ENCODE measurements at places on chromosomes 7 and 10.
A peak's percentile ranks its signal among the peaks of the same experiment; 100 is the strongest.

GRCh38 chr7:21480693-21481403, 53.0 kb downstream of the SP4 start:
- DNase-seq = no peak

- peak; percentile 54 for DNase-seq
These were observed 785 bp downstream of the WDR86 start for GRCh38 chr7:151408839-151409666.

DNA sequence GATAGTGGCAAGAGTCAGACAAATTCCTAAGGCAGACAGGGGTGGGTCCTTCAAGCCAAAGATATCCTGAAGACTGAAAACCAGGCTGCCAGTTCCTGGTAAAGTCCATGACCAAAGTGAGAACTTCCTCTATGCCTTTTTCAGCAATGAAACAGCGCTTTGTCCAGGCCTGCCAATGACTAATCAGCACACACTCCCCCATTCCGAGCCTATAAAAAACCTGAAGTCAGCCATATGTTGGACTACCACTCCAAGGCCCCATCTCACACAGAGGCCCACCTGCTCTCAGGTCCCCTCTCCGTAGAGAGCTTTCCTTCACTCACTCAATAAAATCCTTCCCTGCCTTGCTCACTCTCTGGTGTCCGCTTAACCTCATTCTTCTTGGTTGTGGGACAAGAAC, 402.2 kb downstream of the ANKRD7 start:
- DNase-seq = no peak

- no peak for DNase-seq
These were observed 767 bp upstream of the ADAM8 start for GRCh38 chr10:133277277-133277992.

GRCh38 chr7:119748251-119748860, 524.6 kb upstream of the KCND2 start:
- DNase-seq = no peak

- DNase-seq = no peak
These were observed 22.1 kb downstream of the FAM13C start for GRCh38 chr10:59340285-59340684.

DNA sequence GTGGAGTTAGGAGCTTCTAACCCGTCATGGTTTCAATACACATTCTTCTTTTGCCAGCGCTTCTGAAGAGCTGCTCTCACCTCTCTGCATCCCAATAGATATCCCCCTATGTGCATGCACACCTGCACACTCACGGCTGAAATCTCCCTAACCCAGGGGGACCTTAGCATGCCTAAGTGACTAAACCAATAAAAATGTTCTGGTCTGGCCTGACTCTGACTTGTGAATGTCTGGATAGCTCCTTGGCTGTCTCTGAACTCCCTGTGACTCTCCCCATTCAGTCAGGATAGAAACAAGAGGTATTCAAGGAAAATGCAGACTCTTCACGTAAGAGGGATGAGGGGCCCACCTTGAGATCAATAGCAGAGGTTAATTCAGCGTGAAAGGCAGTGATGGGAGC, 22.4 kb downstream of the PRSS2 start:
- no peak for DNase-seq

- no peak for DNase-seq
These were observed 40.1 kb downstream of the SNX10 start for GRCh38 chr7:26331789-26332188.

- DNase-seq = no peak
These were observed 36.2 kb upstream of the CHST3 start for GRCh38 chr10:71927776-71928592.

GRCh38 chr10:61480208-61480607, 27.0 kb upstream of the TMEM26 start:
- DNase-seq = no peak

DNA sequence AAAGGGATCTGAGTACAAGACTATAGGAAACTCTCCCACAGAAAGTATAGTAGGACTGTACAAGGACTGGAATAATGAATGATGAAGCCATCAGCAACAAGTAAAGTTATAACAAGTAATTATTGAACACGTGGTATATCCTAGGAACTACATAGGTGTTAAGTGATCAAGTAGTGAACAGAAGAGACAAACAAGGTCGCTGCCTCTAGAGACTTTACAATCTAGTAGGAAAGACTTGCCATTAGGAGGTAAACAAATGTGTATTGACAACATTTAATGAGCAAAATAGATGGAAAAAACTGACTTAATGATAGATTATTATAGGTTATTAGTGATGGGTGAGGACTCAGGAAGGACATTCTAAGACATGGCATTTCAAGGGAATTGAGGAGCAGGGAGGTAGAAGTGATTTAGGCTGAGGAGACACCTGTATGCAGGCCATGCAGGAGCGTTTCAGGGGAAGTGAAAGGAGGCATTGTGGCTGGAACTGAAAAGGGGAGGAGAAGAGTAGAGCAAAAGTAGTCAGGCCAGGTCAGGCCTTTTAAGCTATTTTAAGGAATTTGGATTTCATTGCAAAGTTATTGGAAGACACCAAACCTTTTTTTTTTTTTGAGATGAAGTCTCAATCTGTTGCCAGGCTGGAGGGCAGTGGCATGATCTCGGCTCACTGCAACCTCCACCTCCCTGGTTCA, 8.5 kb upstream of the GLCCI1 start:
- no peak for DNase-seq

DNA sequence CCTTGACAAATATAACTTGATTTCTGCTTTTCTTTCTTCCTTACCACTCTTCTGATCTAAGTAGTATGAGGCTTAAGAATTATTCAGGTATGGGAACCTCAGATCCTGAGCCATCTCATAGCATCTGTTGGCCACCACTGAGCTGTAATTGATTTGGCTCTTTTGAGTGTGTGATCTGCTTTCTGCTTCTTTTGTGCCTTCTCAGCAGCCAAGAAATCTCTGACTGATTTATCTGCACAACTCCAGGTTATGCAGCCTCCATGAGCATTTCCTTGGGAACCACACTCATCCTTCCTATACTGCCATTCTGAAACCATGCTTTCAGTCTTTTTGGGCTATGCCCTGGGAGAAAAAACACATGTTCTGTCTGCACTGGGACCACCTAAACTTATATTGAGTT, 178.0 kb upstream of the FAM3C start:
- DNase-seq = no peak

GRCh38 chr10:98919899-98920298, 315.8 kb downstream of the HPSE2 start:
- DNase-seq = no peak

DNA sequence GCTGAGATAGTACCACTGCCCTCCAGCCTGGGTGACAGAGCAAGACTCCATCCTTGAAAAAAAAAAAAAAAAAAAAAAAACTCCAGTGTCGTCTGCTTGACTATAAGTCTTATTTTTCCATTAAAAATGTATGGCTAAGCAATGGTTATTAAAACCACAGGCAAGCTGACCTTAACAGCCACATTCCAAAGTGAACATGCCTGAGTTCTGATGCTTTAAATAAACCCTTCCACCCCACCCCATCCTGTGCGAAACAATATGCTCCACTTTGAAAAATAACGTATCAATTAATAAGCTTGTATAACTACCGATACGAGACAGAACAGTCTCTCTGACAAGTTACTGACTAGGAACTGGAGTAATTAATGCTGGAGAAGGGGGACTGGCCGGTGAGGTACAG, 63.7 kb downstream of the LARP4B start:
- no peak for DNase-seq

GRCh38 chr10:94210440-94211168, 152.1 kb downstream of the NOC3L start:
- DNase-seq = no peak

GRCh38 chr10:71357792-71358265, 38.8 kb downstream of the SLC29A3 start:
- no peak for DNase-seq

DNA sequence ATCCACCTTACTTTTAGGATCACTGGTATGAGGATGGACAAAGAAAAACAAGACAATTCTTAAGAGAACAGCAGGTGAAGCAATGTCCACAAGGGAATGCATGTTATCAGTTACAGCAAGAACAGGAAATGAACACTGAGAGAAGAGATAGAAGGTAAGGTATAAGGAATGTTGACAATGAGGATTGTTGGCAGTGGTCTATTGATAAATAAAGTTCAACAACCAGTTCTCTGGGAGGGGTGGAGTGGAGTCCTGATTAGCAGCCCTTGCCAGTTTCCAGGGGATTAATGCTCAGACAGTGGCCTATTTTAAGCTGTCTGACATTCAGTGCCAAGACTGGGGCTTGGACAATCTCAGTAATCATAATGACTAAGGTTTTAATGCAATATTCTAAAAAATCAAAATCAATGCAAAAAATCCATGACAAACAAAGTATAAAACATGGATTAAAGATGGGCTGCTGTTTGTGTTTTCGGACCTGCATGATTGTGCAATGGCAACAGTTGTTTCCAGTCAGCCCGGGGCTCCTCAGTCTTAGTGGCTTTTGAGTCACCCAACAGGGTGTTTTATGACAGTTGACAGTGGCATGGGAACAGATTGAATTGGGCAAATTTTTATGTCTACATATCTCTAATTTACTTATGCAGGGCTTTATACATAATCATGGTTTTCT, 13.8 kb upstream of the AKR1B1 start:
- no peak for DNase-seq

DNA sequence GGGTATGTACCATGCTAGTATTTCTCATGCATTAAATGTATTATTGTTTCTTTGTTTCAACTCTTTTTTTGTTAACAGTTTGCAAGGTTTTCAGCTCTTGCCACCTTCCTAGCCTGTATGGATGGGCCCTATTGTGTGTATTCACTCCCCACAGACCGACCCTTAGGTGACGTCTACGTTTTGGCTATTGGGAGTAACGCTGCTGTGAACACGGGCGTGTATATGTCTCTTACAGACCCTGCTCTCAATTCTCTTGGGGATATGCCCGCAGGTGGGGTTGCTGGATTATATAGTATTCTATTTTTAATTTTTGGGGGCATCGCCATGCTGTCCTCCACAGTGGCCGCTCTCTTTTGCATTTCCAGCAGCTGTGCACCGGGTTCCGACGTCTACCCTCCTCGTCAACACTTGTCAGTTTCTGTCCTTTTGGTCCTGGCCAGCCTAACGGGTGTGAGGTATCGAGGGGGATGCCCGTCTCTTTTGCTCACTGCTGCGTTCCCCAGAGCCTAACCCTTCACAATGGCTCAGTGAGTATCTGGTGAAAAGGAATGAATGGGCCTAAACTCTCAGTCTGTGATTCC, 64.1 kb upstream of the GNA12 start:
- peak; percentile 55 for DNase-seq

DNA sequence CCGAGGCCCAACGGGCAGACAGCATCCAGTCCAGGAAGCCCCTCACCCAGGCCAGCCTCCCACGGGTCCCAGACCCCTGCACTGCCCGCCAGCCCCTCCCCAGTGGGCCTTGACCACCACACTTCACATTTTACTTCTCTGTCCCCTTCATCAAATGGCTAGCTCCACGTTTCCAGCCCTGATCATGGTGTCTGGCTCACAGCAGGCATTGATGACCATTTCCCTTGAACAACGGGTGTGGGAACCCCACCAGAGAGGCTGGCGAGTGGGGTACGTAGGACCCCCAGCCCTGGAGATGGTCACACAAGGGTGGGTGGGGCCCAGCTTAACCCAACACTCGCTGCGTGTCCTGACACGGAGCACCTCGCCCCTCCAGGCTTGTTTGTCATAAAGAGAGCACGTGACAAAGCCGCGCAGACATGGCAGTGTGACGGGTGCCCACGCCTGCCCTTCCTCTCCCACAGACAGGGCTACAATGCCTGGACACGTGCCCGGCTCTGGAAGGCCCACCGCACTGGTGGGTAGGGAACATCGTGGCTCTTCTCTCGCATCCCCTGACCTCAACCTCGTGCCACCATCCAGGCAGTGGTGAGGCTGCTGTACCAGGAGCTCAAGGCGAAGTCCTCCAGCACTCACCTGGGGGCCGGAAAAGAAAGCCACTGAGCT, 267.7 kb downstream of the MAD1L1 start:
- no peak for DNase-seq

GRCh38 chr10:97325754-97326153, 6.7 kb downstream of the FRAT1 start:
- DNase-seq = no peak

DNA sequence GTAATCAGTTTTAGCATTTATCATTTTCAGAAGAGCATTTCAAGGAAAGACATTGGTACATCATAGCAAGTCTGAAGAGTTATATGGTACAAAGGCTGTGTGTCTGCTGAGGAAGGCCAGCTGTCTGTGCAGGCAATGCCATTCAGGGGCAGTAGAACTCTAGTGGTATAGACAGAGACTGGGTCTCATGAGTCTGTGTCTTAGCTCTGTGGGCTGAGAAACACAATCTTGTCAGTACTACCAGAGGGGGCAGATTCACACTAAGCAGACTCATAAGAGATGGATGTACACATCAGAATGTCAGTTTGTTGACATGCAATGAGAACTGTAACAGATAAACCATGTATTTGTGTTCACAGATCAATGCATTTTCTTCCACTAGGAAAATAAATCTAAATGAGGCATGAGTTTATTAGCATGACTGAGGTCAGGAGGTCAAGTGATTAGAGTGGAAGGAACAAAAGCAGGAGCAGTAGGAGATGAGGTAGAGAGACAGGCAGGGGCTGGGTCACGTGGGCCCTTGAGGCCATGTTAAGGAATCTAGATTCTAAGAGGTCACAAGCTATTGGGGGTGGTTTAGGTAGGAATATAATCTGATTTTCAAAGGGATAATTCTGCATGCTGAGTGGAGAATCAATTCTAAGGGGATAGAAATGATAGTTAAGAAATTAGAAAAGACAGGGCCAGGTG, 7.5 kb upstream of the GGCT start:
- no peak for DNase-seq

- DNase-seq = no peak
These were observed 249.4 kb upstream of the CTBP2 start for GRCh38 chr10:125409756-125410155.

DNA sequence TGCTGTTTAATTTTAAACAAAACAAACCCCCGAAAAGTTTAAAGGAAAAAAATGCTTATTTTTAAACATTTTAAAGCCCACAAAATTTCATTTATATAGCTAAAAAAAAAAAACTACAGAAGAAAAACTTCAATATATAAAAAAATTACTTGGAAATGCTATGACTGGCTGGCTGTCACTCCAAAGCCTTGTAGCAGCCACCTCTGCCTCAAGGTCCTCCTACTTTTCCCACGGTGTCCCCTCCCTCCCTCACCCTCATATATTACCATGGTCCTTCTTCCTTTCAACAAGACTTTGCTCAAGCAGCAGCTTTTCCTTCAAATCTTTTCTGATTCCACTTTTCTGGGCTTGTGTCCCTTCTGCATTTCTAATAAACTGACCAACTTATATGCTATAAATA, 122.0 kb downstream of the TPK1 start:
- no peak for DNase-seq

DNA sequence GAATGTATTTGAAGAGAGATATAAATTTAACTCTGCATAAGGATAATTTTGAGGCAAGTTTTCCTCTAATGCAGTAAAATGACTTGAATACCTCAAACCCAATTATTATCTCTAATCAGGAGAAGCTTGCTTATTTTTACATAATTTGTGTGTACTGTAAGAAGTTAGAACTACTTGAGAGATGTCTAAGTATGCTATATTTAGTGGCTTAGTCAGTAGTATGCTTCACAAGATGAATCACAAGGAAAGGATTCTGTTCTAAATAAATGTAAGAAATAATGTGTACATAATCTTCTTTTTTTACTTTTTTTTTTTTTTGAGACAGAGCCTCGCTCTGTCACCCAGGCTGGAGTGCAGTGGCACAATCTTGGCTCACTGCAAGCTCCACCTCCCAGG, 13.7 kb downstream of the PHTF2 start:
- no peak for DNase-seq

- DNase-seq = no peak
These were observed 3.0 kb downstream of the NOD1 start for GRCh38 chr7:30475580-30475979.

GRCh38 chr10:12985347-12985746, 16.2 kb downstream of the CCDC3 start:
- DNase-seq = no peak

- DNase-seq = peak; percentile 62
These were observed 36.3 kb downstream of the PLAC9 start for GRCh38 chr10:80168679-80169380.

All from germinal center (tissue), 1 donor.